ENCODE measurements at places on chromosomes 5 and 9. TPM values are rescaled to one million over a fixed set of nuclear protein-coding genes. Genes with fewer than 3 reads are reported as not detected.

IFNB1 gene
- total RNA-seq: not detected

MED7 gene
- total RNA-seq: 15.2 TPM

MARVELD2 gene
- 2.7 TPM for total RNA-seq

ITGA1 gene
- total RNA-seq: 0.82 TPM

TLE1 gene
- 77.0 TPM for total RNA-seq

All from A549 treated with dexamethasone at 1 μM for 4 hours (cell line).